EL (cell line): ENCODE measurements at places on chromosomes 7 and 10.

- no peak for DNase-seq
Observed at GRCh38 chr10:8288600-8288999, 234.1 kb downstream of the GATA3 start.

DNA sequence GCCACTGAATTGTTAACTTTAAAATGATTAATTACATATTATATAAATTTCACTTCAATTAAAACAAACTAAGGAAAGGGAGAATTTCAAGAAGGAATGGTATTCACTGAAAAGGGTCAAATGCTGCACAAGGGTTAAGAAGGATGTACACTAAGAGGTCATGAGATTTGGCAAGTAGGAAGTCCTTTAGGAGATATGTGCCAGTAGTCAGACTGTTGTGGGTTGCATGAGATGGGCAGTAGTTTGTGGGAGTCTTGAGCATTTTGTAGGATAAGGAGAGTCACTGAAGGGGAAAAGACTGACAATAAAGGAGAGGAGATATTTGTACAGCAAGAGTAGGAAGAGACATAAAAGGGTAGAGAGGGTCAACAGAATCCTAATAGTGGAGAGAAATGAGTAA lies 12.4 kb upstream of the PTPN12 start:
- DNase-seq, result no peak

- DNase-seq, result no peak
Observed at GRCh38 chr7:91398341-91398740, 134.1 kb downstream of the FZD1 start.

GRCh38 chr7:92917230-92917629 lies 80.9 kb upstream of the CDK6 start:
- no peak for DNase-seq

DNA sequence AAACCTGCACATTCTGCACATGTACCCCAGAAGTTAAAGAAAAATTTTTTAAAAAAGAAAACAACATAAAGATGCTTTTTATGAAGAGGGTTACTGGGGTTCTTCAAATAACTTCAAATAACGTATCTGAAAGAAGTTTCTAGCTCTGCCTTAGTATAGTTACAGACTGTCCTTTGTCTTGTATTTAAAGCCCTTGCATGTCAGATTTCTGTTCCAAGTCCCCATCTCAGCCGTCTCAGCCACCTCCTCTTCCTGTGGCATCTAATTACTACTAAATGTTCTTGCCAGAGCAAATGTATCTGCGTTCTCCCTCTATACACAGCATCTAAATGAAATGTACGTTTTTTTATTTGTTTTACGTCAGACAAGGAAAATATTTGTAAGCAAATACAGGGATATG lies 89.4 kb upstream of the AKR1E2 start:
- no peak for DNase-seq

GRCh38 chr10:61989995-61990760 lies 88.7 kb downstream of the ARID5B start:
- DNase-seq, result no peak

GRCh38 chr10:68957654-68958053 lies 1.7 kb downstream of the DDX21 start:
- DNase-seq, result peak; percentile 21

DNA sequence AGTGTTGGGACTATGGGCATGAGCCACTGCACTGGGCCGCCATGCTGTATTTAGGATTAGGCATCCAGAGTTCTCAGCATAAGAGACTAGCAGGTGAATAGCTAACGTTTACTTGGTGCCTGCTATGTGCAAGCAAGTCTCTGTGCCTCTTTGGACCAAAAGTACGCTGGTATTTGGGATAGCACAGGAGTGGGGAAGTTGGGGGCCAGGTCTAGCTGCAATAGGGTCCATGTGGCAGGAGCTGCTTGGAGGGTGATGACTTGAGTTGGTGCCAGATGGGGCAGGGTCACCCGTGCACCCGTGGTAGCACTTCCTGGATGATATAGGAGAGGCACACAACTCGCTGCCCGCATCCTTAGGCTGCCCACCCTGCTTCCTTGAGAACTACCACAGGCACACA lies 22.4 kb downstream of the NACAD start:
- DNase-seq, result no peak

GRCh38 chr10:71671994-71672946 lies 47.3 kb downstream of the C10orf105 start:
- no peak for DNase-seq

- DNase-seq, result no peak
Observed at GRCh38 chr10:121873236-121873635, 54.6 kb downstream of the ATE1 start.

DNA sequence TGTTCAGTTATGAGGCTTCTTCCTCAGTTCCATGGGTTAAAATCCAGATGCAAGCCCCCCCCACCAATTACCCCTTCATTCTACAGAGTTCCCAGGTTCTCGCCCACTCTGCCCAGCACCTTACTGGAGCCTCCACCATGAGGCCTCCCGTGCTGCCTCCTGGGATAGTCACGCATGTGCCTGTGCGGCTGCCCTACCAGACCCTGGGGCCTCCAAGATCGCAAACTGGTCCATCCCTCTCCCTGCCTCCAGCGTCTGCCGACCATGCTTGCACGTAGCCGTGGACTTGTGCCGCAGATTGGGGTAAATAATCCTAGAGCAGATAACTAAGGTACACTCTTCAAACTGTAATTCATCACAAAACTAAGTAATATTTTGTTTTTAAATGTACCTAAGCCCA lies 611.2 kb downstream of the PTPRN2 start:
- no peak for DNase-seq

- no peak for DNase-seq
Observed at GRCh38 chr7:48078470-48078869, 10.6 kb upstream of the UPP1 start.

- no peak for DNase-seq
Observed at GRCh38 chr7:19224951-19225350, 79.7 kb upstream of the FERD3L start.

GRCh38 chr10:8063128-8063908 lies 8.8 kb downstream of the GATA3 start:
- DNase-seq, result no peak

GRCh38 chr7:40544871-40545303 lies 410.1 kb downstream of the SUGCT start:
- no peak for DNase-seq

GRCh38 chr10:32232378-32232777 lies 114.6 kb downstream of the EPC1 start:
- DNase-seq, result no peak

GRCh38 chr10:79153745-79154144 lies 85.0 kb downstream of the ZMIZ1 start:
- no peak for DNase-seq

- DNase-seq, result peak; percentile 66
Observed at GRCh38 chr10:94320285-94320914, 42.3 kb downstream of the NOC3L start.

GRCh38 chr10:61163403-61163802 lies 219.4 kb upstream of the RHOBTB1 start:
- no peak for DNase-seq

- DNase-seq, result peak; percentile 41
Observed at GRCh38 chr10:14254368-14254767, 76.4 kb downstream of the FRMD4A start.

- no peak for DNase-seq
Observed at GRCh38 chr10:112365451-112365850, 8.5 kb upstream of the ACSL5 start.

- DNase-seq, result no peak
Observed at GRCh38 chr7:20140291-20141001, 76.7 kb downstream of the MACC1 start.

DNA sequence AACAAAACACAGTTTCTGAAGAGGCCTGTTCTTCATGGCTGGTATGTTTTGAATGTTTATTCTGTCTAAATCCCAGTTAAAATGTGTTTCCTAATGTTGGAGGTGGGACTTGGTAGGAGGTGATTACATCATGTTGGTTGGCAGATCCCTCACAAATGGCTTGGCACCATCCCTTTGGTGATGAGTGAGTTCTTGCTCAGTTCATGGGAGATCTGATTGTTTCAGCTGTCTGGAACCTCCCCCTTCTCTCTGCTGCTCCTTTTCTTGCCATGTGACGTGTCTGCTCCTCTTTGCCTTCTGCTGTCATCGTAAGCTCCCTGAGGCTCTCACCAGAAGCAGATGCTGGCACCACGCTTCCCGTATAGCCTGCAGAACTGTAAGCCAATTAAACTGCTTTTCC lies 383.6 kb upstream of the TPK1 start:
- DNase-seq, result no peak

DNA sequence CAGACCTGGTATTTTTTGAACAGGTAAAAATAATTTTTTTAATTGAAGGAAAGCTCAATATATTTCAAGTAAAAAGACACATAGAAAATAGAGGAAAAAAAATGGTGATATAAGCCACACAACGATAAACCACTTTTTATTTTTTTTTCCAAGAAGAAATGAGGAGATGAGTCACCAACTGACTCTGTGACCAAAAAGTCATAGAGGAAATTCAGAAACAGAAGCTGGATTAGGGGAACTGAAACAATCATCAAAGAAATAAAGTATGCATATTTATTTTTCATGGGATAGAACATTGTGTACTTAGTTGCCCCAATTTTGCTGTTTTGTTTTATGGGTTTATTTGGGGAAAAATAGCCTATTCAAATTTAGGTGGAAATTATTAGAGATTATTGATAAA lies 176.8 kb upstream of the AGR3 start:
- DNase-seq, result peak; percentile 55

- DNase-seq, result no peak
Observed at GRCh38 chr10:5196702-5197113, at the start of gene AKR1C4. Gene AKR1C4 (plus strand): TSS chr10:5196837. CDS start chr10:5196868, 31 bp downstream.

DNA sequence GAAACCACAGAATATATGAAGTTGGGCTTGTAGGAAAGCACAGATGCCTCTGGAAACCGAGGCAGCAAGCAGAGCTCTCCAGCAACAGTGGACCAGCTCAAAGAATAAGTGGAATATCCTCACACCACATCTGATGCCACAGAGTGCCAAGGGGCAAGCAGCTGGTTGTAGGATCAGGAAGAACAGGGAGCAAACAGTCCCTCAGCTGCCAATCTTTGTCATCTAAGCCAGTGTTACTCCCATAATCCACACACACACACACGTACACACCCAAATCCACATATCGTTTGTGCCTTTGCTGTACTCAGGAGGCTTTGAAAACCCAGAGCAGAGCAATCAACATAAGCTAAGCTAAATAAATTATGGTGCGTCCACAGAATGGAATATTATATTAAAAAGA lies 20.7 kb upstream of the SEC24C start:
- no peak for DNase-seq

GRCh38 chr7:158863611-158864506 lies 7.5 kb downstream of the DYNC2I1 start:
- DNase-seq, result peak; percentile 89

DNA sequence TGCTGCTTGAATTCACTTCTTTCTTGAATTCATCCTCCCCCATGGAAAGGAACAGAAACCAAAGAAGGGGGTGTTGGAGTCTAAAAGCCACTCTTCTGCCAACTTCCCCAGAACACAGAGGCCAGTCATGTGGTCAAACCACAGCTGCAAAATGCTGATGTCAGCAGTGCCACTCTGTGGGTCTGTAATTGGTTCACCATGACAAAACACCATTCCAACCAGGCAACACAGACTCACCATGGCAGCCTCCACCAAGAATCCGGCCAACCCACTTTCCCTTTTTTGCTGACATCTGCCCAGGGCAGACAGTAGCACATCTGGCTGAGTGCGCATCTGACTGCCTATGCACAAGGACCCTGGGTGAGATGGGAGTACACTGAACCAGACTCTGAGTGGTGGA lies 16.8 kb downstream of the OSBPL3 start:
- DNase-seq, result peak; percentile 29

GRCh38 chr7:99407872-99408378 lies 472 bp downstream of the PDAP1 start:
- DNase-seq, result peak; percentile 81

GRCh38 chr7:16063221-16063620 lies 358.1 kb downstream of the CRPPA start:
- no peak for DNase-seq

DNA sequence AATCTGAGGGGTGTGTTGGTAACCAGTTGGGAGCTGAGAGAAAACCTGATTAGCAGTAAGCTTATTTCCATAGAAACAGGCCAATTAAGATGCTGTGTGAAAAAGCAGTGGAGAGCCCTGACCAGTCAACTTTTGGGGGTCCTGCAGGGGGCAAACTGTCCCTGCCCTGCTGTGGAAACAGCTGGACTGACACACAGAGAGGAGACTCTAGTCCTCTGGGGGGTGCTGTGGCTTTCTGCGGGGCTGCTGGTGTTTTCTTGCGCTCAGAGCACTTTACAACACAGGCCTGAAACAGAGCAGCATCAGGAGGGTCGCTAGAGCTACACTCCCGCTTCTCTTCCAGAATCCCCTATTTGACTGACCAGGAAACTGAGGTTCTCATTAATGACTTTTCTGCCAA lies 546.9 kb upstream of the GALNT17 start:
- no peak for DNase-seq

GRCh38 chr7:155326385-155326784 lies 28.7 kb downstream of the INSIG1 start:
- no peak for DNase-seq

- DNase-seq, result no peak
Observed at GRCh38 chr7:154968336-154969001, 34.5 kb downstream of the PAXIP1 start.

DNA sequence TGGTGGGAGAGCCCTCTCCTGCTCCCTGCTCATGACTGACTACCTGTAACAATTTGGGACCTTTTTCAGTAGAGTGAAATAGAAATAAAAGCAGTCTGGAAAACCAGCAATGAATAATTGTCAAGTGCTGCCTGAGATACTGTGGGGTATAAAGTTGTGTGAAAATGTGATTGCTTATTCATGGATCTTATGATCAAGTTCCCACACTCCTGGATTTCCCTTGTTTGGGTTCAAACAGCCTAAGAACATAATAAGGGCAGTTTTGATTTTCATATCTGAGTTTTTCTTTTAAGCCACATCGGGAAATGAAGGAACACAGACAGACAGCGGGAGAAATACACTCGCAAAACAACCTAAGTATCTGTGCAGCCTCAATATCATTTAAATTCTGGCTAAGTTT lies 52.9 kb downstream of the CALD1 start:
- no peak for DNase-seq

GRCh38 chr10:120990831-120991230 lies 139.7 kb downstream of the WDR11 start:
- no peak for DNase-seq

- peak; percentile 32 for DNase-seq
Observed at GRCh38 chr7:91835826-91836368, 44.6 kb downstream of the MTERF1 start.

- no peak for DNase-seq
Observed at GRCh38 chr10:71526653-71527052, 129.9 kb downstream of the CDH23 start.
